SK-N-MC (cell line): ENCODE measurements at places on chromosomes 3 and 15.
A peak's percentile ranks its signal among the peaks of the same experiment; 100 is the strongest.

- DNase-seq, result no peak
Measured at GRCh38 chr3:196192524-196193051, 18.6 kb downstream of the ZDHHC19 start.

DNA sequence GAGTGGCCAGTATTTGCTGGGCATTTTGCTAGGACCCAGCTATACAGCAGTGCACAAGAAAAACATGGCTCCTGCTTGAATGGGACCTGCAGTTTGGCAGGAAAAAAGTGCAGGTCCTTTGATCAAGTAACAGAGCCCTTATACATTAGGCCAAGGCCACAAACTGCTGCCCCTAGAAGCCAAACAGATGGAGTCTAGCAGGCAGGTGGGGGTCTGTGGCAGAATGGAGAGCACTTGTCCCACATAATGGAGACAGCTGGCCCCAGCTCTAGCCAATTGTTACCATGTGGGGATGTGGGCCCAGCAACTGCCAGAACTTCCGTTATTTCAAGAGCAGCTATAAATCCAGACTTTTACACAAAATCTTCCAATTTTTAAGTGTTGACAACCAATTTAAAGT, 79.3 kb downstream of the SHQ1 start:
- no peak for DNase-seq

DNA sequence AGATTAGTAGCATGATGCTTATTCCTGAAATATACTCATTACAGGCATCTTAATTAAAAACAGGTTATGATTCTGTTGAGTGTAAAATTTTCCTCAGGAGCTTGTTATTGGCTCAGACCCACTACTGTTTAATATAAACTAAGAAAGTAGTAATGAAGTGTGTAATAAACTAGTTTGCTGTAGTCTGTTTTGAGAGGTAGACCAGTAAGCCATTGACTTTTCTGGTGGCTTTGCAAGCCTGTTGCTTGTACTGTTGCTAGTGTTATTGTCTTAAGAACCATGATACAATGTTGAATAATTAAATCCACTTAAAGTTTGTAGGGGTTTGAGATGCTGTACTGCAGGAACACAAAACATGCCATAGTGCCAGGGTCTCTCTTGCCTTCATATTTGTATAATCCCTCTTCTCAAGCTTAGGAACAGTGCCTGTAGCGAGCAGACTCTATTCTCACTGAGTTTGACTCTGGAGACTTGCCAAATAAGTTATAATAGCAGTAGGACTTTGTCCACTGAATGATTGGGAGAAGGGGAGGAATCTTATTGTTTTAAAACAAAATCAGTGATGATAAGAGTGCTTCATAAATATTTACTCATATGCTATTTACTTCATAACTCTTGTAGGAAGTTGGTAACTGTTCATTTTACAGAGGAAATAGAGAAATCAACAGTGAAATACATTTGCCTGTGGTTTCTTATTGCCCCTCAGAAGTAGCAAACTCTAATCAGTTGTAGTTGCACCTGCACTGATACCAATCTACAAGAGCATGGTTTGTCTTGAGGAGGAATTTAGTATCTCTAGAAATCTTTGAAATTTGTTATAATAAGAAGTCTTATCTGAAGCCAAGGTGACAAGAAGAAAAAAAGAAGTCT, 13.4 kb downstream of the TCF12 start:
- no peak for DNase-seq

DNA sequence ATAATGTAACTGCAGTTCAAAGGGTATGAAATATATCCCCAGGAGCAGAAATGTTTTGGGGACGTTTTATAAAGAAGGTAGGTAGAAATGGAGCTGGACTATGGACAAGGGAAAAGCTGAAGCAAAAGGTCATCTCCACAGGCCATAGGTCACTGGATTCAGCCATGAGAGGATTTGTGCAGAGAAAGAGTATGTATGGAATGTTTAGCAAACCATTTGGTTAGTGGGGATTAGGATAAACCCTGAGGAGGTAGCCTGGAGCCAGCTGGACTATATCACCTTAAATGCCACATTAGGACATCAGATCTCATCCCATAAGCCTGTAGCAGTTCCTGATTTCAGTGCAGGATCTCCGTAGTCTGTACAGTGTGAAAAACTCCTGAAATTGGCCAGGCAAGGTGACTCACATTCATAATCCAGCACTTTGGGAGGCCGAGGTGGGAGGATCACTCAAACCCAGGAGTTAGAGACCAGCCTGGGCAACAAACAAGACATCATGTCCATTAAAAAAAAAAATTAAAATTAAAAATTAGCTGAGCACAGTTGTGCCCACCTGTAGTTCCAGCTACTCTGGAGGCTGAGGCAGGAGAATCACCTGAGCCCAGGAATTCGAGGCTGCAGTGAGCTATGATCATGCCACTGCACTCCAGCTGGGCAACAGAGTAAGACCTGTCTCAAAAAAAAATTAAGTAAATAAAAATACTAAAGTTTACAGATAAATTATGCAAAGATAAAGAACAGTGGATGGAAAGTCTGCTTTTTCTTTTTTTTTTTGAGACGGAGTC, 4.7 kb downstream of the IP6K1 start:
- DNase-seq, result no peak

- DNase-seq, result no peak
Measured at GRCh38 chr3:43346978-43347749, 60.8 kb downstream of the SNRK start.

GRCh38 chr3:170055209-170055608, 17.4 kb downstream of the GPR160 start:
- DNase-seq, result no peak

GRCh38 chr15:88719654-88720053, 80.8 kb downstream of the ISG20 start:
- DNase-seq, result no peak

GRCh38 chr15:33810073-33810595, 158.2 kb upstream of the CHRM5 start:
- DNase-seq, result no peak

DNA sequence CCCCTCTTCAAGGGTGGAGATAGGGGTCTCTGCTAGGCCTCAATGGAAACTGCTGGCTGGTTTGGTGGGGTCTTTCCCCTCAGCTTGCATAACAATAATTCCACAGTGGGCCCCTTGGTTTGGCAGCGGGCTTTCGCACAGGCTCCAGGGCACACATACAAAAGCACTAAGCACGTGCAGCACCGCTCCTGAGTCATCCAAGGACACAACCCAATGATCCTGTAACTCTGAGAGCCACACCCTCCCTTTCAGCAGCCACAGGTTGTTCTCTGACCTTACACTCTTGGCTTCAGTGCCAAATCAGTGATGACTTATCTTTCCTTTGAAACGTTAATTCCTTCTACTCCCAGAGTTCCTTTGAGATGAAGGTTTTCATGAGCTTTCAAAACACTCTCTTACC, 41.7 kb downstream of the DAPK2 start:
- no peak for DNase-seq

- DNase-seq, result no peak
Measured at GRCh38 chr3:41044523-41044922, 154.8 kb upstream of the CTNNB1 start.

- no peak for DNase-seq
Measured at GRCh38 chr3:196336319-196337145, 1.7 kb downstream of the TM4SF19 start.

GRCh38 chr15:46815765-46816164, 901.5 kb upstream of the SEMA6D start:
- no peak for DNase-seq

- no peak for DNase-seq
Measured at GRCh38 chr3:105758451-105758850, 110.4 kb downstream of the CBLB start.

DNA sequence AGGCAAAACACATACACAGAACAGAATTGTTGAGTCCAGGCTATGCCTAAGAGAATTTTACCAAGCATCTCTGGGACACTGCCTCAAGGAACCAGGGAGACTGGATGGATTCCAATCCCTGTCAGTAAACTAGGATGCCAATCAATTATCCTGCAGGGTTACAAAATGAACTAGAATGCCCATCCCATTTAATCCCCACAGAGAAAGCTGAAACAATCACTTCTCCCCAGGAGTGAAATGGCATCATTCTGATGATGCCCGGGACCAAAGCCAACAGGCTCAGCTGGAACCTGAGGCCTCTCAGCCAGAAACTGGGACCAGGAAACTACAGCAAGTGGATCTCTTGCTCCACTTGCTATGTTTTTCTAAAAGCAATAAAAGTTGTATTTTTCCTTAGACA, 130.0 kb upstream of the TJP1 start:
- no peak for DNase-seq

GRCh38 chr3:46947981-46948791, 28.4 kb downstream of the CCDC12 start:
- no peak for DNase-seq

- DNase-seq, result no peak
Measured at GRCh38 chr15:72206677-72207000, 9.1 kb upstream of the GRAMD2A start.

DNA sequence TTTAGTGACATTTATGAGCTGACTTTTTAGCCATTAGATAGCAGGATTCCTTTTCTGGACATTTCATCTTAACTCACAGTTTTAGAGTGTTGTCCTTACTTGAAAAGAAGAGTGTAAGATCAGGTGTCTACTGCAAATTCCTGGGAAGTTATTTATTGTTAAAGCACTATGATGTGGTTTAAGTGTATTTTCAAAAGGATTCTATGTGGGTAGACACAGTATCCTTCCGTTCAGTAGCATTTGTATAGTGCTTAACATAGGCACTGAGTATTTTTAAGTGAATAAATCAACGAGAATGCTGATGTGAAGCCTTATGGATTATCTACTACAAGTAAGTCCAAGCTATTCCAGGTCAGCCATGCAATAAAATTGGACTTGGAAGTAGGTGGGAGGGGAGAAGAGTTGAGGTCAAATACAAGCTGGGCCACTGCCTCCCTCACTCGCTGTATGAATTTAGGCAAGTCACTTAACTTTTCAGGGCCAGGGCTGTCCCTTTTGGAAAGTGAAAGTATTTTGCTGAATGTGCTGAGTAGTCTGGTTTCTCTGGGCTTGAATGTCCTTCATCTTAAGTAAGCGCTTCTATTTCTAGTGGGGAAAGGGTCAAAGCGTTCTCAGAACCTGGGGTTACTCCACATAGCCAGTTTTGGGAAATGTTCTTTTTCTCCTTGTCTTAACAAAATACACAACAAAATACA, 48.6 kb downstream of the GAP43 start:
- no peak for DNase-seq

GRCh38 chr3:128479558-128480086, 12.9 kb upstream of the DNAJB8 start:
- DNase-seq, result no peak

- peak; percentile 42 for DNase-seq
Measured at GRCh38 chr3:164791263-164791662, 287.0 kb downstream of the SI start.

- DNase-seq, result no peak
Measured at GRCh38 chr15:58574631-58575030, 142.8 kb downstream of the LIPC start.

DNA sequence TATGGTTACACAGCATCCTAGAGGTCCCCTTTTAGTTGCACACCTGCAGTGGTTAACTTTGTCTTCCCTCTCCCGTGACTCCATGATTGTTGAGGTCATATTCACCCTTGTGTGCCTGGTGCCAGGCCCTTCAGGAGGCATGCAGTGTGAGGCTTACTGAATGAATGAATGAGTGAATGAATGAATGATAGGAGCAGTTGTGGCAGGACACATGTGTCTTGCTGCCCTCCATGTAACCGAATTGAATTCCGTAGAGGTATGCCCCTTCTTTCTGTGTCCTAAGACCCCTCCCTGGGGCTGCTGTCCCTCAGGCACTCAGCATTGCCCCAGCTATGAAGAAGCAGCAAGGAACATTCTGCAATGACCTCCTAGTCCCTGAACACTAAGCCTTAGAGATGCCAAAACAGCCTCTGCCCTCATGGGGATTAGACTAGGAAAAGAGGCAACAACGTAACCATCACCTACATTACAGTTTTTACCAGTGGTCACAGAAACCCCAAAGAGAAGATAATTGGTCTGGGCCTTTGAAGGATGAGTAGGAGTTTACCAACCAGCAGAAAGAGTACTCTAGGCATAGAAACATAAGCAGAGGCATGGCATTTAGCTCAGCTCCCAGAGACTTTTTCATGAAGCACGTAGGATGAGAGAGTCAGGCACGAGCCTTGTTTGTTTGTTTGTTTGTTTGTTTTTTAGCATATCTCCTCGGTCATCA, 22.5 kb upstream of the CPNE9 start:
- DNase-seq, result no peak

GRCh38 chr3:24640330-24640877, 145.8 kb upstream of the THRB start:
- DNase-seq, result no peak

DNA sequence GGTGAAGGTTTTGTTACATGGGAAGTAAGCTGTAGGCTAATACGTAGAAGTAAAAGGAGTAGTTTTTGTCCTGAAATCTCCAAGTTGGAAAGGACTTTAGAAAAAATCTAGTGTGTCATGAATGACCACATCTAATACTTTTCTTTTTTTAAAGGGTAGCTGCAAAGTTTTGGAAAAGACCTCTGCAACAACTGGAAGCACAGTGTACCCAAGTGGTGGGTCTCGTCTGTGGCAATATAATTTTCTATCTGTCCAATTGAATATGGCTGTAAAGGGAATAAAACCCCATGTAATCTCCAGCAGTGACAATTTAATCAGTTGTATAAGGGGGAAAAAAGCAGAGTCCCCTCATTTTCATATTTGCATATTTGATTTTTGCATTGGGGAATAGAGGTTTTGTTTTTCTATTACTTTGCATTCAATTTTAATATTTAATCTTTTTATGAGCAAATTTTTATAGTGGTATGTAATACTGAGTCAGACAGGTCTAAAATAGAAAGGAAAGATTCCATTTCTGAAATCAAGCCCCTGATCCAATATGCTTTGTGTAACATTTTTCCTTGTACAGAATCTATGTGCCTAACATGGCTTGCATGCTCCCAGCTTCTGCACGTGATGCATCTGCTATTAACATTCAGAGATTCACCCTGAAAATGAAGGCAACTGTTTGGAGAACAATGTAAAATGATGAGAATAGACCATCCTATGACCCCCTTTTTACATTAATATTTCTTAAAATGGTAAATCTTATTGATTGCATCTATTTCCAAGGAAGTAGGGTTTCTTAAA, 531.4 kb downstream of the ZIC1 start:
- DNase-seq, result no peak

DNA sequence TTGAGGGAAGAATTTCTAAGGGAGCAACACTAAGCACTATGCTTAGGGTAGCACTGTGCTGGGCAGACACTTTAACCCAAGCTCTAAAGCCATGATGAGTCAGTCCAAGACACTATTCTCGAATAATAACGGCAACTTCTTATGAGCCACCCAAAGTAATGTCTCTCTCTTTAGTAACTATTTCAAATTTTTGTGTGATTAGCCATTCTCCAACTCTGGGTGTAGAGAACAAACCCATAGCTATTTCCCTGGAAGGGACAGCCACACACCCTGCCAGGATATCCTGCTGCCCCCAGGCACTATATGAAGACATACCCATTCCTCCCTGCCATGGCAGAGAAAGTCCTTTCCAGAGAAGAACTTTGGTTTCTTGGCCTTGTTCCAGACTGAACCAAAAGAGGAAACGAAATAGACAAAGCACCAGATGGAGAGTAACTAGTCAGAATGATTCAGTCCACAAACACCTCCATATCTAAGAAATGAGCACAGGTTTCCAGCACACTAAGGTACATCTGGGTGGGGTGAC, 384.9 kb upstream of the THBS1 start:
- no peak for DNase-seq

- no peak for DNase-seq
Measured at GRCh38 chr3:38560996-38561717, 65.0 kb downstream of the EXOG start.

- DNase-seq, result no peak
Measured at GRCh38 chr3:191324936-191325335, 4.3 kb upstream of the CCDC50 start.

GRCh38 chr3:12574661-12575060, 17.8 kb downstream of the MKRN2 start:
- DNase-seq, result no peak

- DNase-seq, result no peak
Measured at GRCh38 chr3:126267169-126267975, 87.0 kb upstream of the ALDH1L1 start.
